ENCODE measurements at places on chromosomes 6 and 20.

- no peaks in the 10 kb centered on the region for H3K4me1 ChIP-seq
- H3K36me3 ChIP-seq, result no peaks in the 10 kb centered on the region
- H3K27ac ChIP-seq, result no peak overlapping the region
- no peak overlapping the region for H3K4me3 ChIP-seq
- DNase-seq, result no peak
- H3K27me3 ChIP-seq, result no peaks in the 10 kb centered on the region
These were observed 462.9 kb downstream of the ADGRB3 start for GRCh38 chr6:69097948-69098347.

- H3K27ac ChIP-seq, result peak overlapping the region; percentile 49
- H3K36me3 ChIP-seq, result no peaks in the 10 kb centered on the region
- H3K27me3 ChIP-seq, result no peaks in the 10 kb centered on the region
- H3K4me3 ChIP-seq, result no peak overlapping the region
These were observed 203.5 kb upstream of the JAG1 start for GRCh38 chr20:10877342-10877741.

- H3K36me3 ChIP-seq, result no peaks in the 10 kb centered on the region
- no peaks in the 10 kb centered on the region for H3K27me3 ChIP-seq
- no peak for DNase-seq
- H3K27ac ChIP-seq, result no peak overlapping the region
- no peaks in the 10 kb centered on the region for H3K4me1 ChIP-seq
- H3K4me3 ChIP-seq, result no peak overlapping the region
These were observed 118.8 kb upstream of the PTCHD4 start for GRCh38 chr6:48229841-48230240.

GRCh38 chr6:133399426-133399825 is 158.3 kb downstream of the EYA4 start:
- H3K27me3 ChIP-seq, result no peaks in the 10 kb centered on the region
- no peak overlapping the region for H3K27ac ChIP-seq
- H3K4me3 ChIP-seq, result no peak overlapping the region
- DNase-seq, result no peak
- no peaks in the 10 kb centered on the region for H3K36me3 ChIP-seq

DNA sequence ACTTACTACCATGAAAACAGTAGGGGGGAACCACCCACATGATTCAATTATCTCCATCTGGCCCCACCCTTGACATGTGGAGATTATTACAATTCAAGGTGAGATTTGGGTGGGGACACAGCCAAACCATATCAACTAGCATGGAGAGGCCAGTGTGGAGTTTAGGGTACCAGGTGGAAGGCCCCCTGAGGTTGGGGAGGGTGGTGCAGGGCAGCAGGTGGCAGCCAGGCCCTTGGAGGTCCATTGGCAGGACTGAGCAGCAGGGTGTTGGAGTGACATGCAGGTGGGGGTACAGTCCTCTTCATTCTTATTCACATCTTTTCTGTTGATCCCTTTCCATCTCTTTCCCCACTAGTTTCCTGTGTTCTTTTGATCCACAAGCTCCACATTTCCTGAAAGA is 42.9 kb downstream of the PHACTR3 start:
- no peak for DNase-seq
- H3K36me3 ChIP-seq, result no peaks in the 10 kb centered on the region
- no peaks in the 10 kb centered on the region for H3K27me3 ChIP-seq
- H3K4me1 ChIP-seq, result no peaks in the 10 kb centered on the region
- H3K4me3 ChIP-seq, result no peak overlapping the region
- no peak overlapping the region for H3K27ac ChIP-seq

DNA sequence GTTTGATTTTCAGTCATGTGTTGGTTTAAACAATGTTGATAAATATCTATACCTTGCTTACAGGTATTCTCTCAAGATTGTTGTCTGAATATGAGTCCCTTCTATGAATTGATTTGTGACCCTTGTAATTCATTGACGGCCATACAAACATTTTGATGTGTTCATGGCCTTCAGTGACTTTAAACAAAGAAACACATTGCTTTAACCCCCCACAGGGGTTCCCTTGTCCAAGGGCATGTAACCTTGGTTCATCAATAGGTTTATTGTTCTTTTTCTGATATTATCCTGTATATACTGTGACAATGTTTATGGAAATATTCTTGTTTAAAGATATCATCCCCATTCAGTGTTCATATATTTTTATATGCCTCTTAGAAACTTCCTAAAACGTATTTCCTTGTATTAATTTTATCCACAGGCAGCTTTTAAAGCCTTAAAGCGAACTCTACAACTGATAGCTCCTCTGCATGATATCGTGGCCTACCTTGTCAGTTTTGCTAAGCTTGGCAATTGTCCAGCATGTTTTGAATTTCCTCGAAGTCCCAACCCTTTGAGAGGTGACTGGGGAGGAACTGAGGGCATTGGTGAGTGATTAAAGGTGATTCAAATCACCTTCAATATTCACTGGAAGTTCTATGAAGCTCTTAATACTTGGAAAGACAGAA is 87.0 kb downstream of the CD164 start:
- H3K4me1 ChIP-seq, result peaks cover 18% of the 10 kb centered on the region
- no peaks in the 10 kb centered on the region for H3K27me3 ChIP-seq
- no peak overlapping the region for H3K4me3 ChIP-seq

DNA sequence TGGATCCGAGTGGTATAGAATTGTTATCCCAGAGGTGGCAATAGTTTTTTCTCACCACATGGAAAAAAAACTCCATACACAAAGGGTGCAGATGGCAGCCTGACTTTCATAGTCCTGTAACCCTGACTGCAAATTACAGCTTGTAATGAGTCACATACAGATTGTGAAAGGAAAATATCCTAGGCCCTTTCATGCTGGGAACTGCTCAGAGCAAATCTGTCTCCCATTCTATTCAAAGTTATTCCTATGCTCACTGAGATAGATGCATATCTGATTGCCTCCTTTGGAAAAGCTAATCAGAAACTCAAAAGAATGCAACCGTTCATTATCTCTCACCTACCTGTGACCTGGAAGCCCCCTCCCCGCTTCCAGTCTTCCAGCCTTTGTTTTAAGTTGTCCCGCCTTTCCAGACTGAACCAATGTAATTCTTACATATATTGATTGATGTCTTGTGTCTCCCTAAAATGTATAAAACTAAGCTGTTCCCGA is 108.7 kb upstream of the MAP3K4 start:
- no peaks in the 10 kb centered on the region for H3K36me3 ChIP-seq
- no peak overlapping the region for H3K27ac ChIP-seq
- no peaks in the 10 kb centered on the region for H3K27me3 ChIP-seq
- no peak for DNase-seq
- H3K4me1 ChIP-seq, result peaks cover 18% of the 10 kb centered on the region

DNA sequence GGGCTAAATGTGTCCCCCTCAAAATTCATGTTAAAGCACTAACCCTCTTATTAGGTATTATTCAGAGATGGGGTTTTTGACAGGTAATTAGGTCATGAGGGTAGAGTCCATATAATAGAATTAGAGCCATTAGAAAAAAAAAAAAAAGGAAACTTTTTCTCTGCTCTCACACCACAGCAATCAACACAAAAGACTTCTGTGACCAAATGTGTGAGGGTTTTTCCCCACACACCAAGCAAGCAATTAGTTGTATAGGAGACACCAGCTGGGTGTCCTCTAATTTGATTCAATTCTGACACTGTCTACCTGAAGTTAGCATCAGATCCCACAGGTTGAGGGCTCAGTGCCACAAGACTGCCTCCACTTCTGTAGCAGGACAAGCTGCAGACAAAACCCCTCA is 64.6 kb upstream of the GMDS start:
- H3K36me3 ChIP-seq, result no peaks in the 10 kb centered on the region
- H3K4me1 ChIP-seq, result no peaks in the 10 kb centered on the region
- no peaks in the 10 kb centered on the region for H3K27me3 ChIP-seq
- DNase-seq, result no peak

DNA sequence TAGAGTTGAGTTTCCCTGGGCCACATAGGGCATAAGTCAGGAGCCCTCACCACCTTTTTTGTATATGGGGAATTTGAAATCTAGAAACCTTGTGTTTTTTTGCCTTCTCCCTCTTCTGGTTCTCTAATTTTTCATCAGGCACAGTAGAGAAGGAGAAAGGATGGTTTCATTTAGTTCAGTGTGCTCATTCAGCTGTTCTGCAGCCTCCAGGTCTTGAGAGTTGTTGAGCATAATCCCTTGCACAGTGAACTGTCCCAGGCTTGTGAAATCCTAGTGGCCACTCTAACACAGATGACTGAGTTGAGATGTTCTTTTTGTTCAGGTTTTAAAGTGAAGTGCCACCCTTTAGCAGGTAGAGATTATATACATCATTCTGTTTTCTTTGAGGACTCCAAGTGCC is 183.5 kb downstream of the CDKAL1 start:
- H3K4me3 ChIP-seq, result no peak overlapping the region
- DNase-seq, result no peak

- DNase-seq, result no peak
- no peaks in the 10 kb centered on the region for H3K27me3 ChIP-seq
- no peak overlapping the region for H3K27ac ChIP-seq
- no peaks in the 10 kb centered on the region for H3K4me1 ChIP-seq
These were observed 70.5 kb downstream of the AKAP12 start for GRCh38 chr6:151310279-151310678.

- no peak overlapping the region for H3K4me3 ChIP-seq
- H3K27me3 ChIP-seq, result no peaks in the 10 kb centered on the region
- no peaks in the 10 kb centered on the region for H3K36me3 ChIP-seq
- DNase-seq, result no peak
- H3K27ac ChIP-seq, result peak overlapping the region; percentile 73
- peaks cover 24% of the 10 kb centered on the region for H3K4me1 ChIP-seq
These were observed 51.9 kb upstream of the TPD52L1 start for GRCh38 chr6:125101631-125102030.

DNA sequence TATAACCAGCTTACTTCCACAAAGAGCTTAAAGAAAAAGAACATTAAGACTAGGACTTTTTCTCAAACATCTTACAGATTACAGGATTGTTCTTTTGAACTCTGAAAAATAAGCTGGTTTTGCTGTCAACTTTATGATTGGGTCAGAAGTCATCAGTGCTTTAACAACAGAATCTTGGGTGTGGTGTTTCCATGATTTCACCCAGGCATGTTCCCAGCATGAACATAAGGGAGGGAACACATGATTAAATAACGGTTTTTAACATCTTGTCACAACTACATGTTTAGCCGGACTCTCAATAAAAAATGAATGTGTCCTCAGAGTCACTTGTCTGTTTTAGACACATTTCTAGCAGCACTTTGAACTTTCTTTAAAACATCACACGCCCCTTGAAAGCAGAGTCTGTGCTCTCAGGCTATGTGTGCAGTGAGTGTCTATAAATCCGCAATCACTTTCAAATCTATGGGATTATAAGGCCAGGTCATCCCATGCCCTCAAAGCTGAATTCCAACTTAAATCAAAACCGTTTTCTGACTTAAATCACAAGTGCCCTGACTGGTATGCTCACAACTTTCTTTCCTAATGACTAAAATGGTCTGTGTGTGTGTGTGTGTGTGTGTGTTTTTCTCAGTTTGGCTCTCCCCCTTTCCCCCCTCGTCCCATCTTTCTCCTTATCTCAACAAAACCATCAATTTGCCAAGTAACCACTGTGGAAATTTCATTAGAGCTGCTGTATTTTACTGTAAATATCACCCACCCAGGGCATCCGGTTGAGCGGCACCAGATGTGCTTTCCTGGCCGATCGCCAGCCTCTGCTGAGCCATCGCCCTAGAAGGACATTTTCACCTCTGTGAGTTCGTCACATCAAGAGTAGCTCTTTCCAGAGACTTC is 216.8 kb upstream of the DTNBP1 start:
- no peak overlapping the region for H3K4me3 ChIP-seq
- peak; percentile 69 for DNase-seq
- H3K27ac ChIP-seq, result no peak overlapping the region
- H3K4me1 ChIP-seq, result peaks cover 9% of the 10 kb centered on the region

- no peak for DNase-seq
- no peaks in the 10 kb centered on the region for H3K36me3 ChIP-seq
- H3K4me1 ChIP-seq, result no peaks in the 10 kb centered on the region
- H3K27ac ChIP-seq, result no peak overlapping the region
These were observed 50.0 kb downstream of the PHF20 start for GRCh38 chr20:35821807-35822242.

- H3K4me1 ChIP-seq, result no peaks in the 10 kb centered on the region
- no peaks in the 10 kb centered on the region for H3K36me3 ChIP-seq
- H3K27ac ChIP-seq, result no peak overlapping the region
- H3K4me3 ChIP-seq, result no peak overlapping the region
These were observed 80.5 kb downstream of the YTHDF1 start for GRCh38 chr20:63135411-63135810.

DNA sequence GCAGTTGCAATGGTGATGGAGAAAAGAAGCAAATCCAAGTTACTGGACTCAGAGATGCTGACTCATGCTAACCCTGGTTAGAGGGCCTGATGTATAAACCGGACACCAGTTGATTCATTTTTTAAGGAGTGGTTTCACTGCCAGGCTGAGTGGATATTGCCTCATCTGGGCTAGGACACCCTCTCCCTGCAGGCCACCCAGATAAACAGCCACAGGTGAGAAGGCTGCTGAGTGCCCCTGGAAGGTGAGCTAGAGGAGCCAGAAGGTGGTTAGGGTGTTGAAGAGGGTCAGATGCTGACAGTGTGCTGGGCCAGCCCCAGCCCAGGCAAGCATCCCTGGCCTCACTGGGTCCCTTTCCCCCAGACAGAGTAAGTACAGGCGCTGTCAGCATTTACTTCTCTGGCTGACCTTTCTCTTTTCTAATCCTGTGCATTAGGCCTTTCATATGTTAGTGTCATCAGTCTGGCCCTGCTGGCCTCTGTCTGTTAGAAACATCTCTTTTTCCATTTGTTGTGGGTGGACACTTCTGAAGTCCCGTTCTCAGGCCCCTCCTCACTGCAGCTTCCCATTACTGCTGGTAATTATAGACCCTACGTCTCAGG is 13.5 kb downstream of the EPB41L1 start:
- no peak overlapping the region for H3K27ac ChIP-seq
- no peaks in the 10 kb centered on the region for H3K36me3 ChIP-seq
- no peak for DNase-seq
- no peak overlapping the region for H3K4me3 ChIP-seq
- H3K27me3 ChIP-seq, result no peaks in the 10 kb centered on the region

DNA sequence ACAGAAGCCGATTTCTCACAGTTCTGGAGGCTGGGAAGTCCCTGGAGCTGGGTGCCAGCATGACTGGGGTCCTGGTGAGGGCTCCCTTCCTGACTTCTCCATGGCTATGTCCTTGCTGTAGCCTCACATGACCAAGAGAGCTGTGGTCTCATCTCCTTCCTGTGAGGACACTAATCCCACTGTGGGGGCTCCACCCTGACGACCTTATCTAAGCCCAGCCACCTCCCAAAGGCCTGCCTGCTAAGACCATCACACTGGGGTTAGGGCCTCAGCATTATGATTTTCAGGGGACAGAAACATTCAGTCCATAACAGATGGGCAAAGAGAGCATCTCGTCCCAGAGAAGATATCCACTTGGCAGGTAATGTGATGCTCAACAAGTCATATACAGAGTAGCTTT is 16.8 kb downstream of the RPP40 start:
- no peak for DNase-seq
- H3K4me1 ChIP-seq, result no peaks in the 10 kb centered on the region
- no peaks in the 10 kb centered on the region for H3K27me3 ChIP-seq

DNA sequence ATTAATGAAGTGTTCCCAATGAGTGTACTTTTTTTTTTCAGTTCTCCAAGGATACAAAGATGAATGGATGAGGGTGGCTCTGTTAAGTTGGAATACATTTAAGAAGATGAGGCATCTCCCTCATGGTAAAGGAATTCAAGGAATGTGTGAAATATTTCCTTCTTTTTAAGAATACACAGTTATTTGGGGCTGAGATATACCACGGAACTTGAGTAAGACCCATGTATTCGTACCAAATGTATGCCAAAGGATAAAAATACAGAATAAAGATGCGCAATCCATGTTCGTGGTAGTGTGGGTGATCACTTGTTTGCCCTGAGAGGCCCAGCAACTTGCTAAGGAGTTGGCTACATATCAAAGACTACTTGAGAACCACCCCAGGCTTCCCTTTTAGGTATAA is 164.2 kb upstream of the TCF21 start:
- DNase-seq, result no peak
- H3K36me3 ChIP-seq, result no peaks in the 10 kb centered on the region
- H3K4me1 ChIP-seq, result no peaks in the 10 kb centered on the region
- H3K27me3 ChIP-seq, result no peaks in the 10 kb centered on the region
- no peak overlapping the region for H3K4me3 ChIP-seq

Data from tibial artery (tissue), 4 donors.